ENCODE measurements at places on chromosomes 6 and 20.

DNA sequence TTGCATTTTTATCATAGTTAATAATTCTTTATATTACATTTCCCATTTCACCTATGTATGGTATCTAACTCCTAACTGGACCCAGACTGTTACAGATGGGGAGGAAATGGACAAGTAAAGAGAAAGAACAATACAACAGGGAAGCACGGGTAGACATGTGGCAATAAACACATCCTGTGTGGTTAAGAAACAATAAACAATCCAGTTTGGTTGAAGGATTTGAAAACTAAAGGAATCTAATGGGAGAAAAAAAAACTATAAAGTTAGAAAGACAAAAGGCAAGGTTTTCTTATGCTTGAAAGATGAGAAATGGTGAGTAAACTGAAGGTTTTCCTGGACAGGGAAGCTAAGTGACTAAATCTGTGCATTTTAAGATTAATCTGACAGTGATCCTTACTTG lies 34.9 kb upstream of the ALDH8A1 start:
- DNase-seq: no peak

- no peak for DNase-seq
These were observed 158.7 kb upstream of the JARID2 start for GRCh38 chr6:15087186-15087589.

GRCh38 chr6:79180052-79180451 lies 54.4 kb downstream of the HMGN3 start:
- DNase-seq: no peak

DNA sequence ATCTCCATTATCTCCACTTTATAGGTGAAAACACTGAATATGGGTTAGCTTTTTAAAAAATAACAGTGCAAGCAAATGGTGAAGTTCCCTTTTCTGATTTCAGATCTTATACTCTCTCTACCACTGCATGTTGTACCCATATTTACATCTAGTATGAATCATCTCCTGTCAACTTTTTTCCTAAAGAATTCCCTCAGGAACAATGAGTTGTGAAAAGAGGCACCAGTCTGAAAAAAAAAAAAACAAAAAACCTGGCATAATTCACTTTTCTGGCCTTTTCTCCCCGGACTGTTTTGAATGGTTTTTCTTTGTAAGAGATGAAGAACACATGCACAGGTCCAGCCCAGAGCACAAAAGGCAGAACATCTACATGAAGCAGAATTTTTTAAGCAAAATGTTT lies 596.0 kb downstream of the COL12A1 start:
- DNase-seq: no peak

DNA sequence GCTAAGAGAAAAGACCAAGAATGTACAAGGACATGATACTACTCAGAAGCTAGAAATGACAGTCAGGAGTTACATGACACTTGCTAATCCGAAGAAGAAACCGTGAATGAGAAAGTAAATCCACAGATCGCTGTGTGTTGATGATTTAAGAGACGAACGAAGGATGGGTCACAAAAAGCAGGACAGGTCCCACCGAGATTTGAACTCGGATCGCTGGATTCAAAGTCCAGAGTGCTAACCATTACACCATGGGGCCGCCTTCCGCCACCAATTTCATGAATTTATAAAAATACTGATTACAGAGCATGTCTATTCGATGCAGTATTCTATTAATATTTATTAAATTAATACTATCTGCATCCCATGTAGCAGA lies 54.0 kb upstream of the BTN3A2 start:
- DNase-seq: no peak

GRCh38 chr20:61852268-61853072 lies 213.2 kb downstream of the TAF4 start:
- DNase-seq: no peak

- DNase-seq: peak; percentile 57
These were observed 19.2 kb downstream of the CAPN11 start for GRCh38 chr6:44177691-44178423.

GRCh38 chr20:32385541-32385940 lies 27.4 kb downstream of the ASXL1 start:
- no peak for DNase-seq

DNA sequence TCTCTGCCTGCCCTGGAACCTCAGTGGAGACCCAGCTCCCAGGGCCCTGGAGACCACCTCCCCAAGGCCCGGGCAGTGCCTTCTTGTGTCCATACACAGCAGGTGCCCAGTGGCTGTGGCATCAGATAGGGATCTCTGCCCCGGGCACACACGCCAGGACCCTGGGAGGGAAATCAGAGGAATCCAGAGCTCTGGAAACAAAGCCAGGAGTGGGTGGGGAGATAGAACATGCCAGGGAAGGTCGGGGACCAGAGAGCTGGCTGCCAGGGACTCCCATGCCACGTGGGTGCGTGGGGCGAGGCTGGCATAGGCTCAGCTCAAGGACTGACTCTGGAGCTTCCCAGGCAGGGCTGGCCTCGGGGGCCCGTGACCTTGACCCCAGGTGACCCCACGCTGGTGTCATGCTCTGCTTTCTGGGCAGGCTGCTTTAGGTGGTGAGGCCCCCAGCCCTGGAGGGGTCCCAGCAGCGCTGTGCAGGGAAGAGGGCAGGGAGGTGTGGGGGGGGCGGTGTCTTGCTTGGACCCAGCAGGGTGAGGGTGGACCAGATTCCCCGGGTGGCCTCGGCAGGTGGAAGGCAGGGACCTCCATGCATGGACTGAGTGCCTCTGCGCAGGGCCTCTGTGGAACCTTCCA lies 17.6 kb upstream of the GATA5 start:
- no peak for DNase-seq

- DNase-seq: no peak
These were observed 122.3 kb downstream of the PREX1 start for GRCh38 chr20:48705240-48706115.

- no peak for DNase-seq
These were observed 215.0 kb upstream of the PLCB4 start for GRCh38 chr20:8853805-8854338.

All from left lobe of liver (tissue), 2 donors.